ENCODE measurements at places on chromosomes 1 and 21. TPM values are rescaled to one million over a fixed set of nuclear protein-coding genes. Genes with fewer than 3 reads are reported as not detected.

SPRR1B gene
- total RNA-seq, result 2,304 TPM

CGN gene
- total RNA-seq, result 10.7 TPM

HTR6 gene
- not detected for total RNA-seq

RNU1-4 gene
- under 0.01 TPM for total RNA-seq

FBXO42 gene
- 15.2 TPM for total RNA-seq

AMIGO1 gene
- total RNA-seq, result 0.19 TPM

TMCC2 gene
- 4.3 TPM for total RNA-seq

LCE2C gene
- total RNA-seq, result not detected

LCE1C gene
- total RNA-seq, result not detected

PCNX2 gene
- 12.2 TPM for total RNA-seq

UBE2Q1 gene
- total RNA-seq, result 18.0 TPM

FAM110D gene
- total RNA-seq, result not detected

CCDC181 gene
- 0.51 TPM for total RNA-seq

PTPRU gene
- 126 TPM for total RNA-seq

CLCA4 gene
- total RNA-seq, result 6.5 TPM

C2CD2 gene
- 8.5 TPM for total RNA-seq

LHX4 gene
- not detected for total RNA-seq

CNN3 gene
- total RNA-seq, result 89.4 TPM

SUSD4 gene
- total RNA-seq, result 3.2 TPM

MYCL gene
- total RNA-seq, result 12.2 TPM

SLAMF9 gene
- 32.0 TPM for total RNA-seq

FALEC gene
- total RNA-seq, result not detected

DOCK7 gene
- 38.3 TPM for total RNA-seq

C1orf116 gene
- 72.0 TPM for total RNA-seq

EXO1 gene
- total RNA-seq, result 10.7 TPM

FAM131C gene
- total RNA-seq, result 3.5 TPM

TAS1R1 gene
- total RNA-seq, result not detected

PYHIN1 gene
- not detected for total RNA-seq

NUP210L gene
- total RNA-seq, result not detected

ZNF593OS gene
- not detected for total RNA-seq

OLFML3 gene
- 0.65 TPM for total RNA-seq

PRAMEF18 gene
- not detected for total RNA-seq

KCNE2 gene
- not detected for total RNA-seq

TPTE gene
- total RNA-seq, result not detected

HDGF gene
- total RNA-seq, result 332 TPM

LGALS8 gene
- total RNA-seq, result 43.5 TPM

PTGS2 gene
- total RNA-seq, result 37.9 TPM

RNF115 gene
- 5.9 TPM for total RNA-seq

DSCAM gene
- total RNA-seq, result 0.14 TPM

PLXNA2 gene
- 23.6 TPM for total RNA-seq

IGSF3 gene
- 61.4 TPM for total RNA-seq

BTBD8 gene
- total RNA-seq, result 2.5 TPM

JAK1 gene
- total RNA-seq, result 40.4 TPM

RCAN1 gene
- total RNA-seq, result 31.6 TPM

YBEY gene
- 29.1 TPM for total RNA-seq

BMP8B gene
- total RNA-seq, result under 0.01 TPM

CSF3R gene
- total RNA-seq, result not detected

NES gene
- 0.85 TPM for total RNA-seq

OR2T35 gene
- not detected for total RNA-seq

SIPA1L2 gene
- total RNA-seq, result 12.4 TPM

CSMD2 gene
- total RNA-seq, result not detected

SFN gene
- 1,524 TPM for total RNA-seq

CAMTA1 gene
- 63.9 TPM for total RNA-seq

PRKACB gene
- total RNA-seq, result 12.3 TPM

TNFRSF4 gene
- not detected for total RNA-seq

IGSF5 gene
- not detected for total RNA-seq

Measured in airway epithelial cell (primary cell).